Hepatic stellate cell (primary cell): ENCODE measurements at places on chromosomes 11 and 22.

- no peak for DNase-seq
Observed at GRCh38 chr11:120858740-120859139, 165.2 kb upstream of the TBCEL start.

GRCh38 chr11:33665350-33666106 is 35.1 kb downstream of the C11orf91 start:
- DNase-seq = no peak

GRCh38 chr11:34183848-34184391 is 78.5 kb downstream of the NAT10 start:
- no peak for DNase-seq

DNA sequence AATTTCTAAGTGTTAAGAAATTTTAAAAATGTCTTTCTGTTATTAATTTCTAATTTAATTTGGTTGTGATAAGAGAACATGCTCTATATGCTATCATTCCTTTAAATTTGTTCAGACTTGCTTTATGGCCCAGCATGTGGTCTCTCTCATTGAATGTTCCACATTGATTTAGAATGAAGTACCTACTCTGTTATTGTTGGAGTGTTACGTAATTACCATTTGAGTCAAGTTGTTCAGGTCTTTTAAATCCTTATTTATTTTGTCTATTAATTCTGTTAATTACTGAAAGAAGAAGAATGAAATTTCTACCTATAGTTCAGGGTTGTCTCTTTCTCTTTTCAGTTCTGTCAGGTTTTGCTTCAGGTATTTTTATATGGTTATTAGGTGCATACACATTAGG is 57.0 kb downstream of the PRMT3 start:
- DNase-seq = no peak
